ENCODE measurements at places on chromosomes 3 and 15.

- no peak for DNase-seq
Observed at GRCh38 chr3:61092870-61093269, 158.4 kb downstream of the FHIT start.

DNA sequence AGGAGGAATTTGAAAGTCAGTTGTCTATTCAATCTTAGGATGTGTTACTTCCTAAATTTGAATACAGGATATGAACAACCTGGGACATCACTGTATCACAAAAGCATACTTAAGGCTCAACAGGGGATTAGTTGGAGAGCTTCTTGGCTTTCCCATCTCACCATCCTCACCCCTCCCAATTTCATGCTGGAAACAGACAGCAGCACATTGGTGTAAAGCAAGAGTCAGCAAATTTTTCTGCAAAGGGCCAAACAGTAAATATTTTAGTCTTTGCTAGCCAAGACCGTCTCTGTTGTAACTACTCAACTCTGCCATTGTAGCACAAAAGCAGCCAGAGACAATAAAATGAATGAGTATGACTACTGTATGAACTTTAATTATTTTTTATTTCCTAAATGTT is 94.9 kb downstream of the ERC2 start:
- DNase-seq: no peak

- no peak for DNase-seq
Observed at GRCh38 chr3:184230603-184231528, 1.5 kb downstream of the VWA5B2 start.

- DNase-seq: no peak
Observed at GRCh38 chr15:62099094-62099601, 32.4 kb downstream of the C2CD4A start.

DNA sequence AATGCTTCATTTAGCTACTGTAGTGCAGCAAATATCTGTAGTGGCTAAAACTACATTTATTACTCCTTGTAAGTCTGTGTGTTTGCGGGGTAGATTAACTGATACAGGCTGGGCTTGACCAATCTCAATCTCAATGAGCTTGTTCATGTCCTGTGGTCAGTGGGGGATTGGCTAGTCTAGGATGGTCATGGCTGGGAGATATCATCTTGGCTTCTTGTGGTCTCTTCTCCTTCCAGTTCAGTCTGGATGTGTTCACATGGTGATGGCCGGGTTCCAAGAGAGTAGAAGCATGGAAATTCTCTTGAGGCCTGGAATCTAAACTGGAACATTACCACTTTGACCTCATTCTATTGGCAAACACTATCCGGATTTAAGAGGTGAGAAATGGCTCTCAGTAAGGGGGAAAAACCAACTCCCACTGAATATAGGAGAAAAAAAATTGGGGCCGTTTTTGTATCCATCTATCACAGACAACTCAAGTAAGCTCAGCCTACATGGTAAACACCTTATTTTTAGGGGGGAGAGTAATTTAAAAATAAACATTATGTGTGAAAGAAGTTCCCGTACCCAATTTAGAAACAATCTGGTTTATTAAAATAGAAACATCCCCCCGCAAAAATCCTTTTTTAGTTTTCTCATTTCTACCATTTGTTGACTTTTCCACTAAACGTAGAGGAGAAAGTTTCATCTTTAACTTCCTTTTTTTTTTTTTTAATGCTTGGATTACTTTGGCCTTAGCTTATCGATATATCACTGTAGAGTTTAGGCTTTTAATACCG is 284.9 kb upstream of the TBC1D5 start:
- DNase-seq: no peak

DNA sequence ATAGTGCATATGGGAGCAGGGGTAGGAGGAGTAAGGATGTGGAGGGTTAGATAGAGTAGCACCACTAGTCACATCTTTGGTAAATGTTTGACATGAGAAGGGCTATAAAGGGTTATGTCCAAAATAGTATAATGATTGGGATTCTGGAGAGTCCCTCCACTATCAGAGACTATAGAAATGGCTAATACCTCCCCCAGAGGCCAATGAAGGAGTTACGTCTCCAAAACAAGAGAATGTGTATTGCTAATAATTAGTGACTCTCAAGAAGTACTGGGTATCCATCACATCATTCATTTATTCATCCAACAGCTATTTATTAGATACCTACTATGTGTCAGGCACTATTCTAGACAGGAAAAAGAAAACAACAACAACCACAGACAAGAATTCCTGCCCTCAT is 203.7 kb upstream of the UMPS start:
- no peak for DNase-seq

DNA sequence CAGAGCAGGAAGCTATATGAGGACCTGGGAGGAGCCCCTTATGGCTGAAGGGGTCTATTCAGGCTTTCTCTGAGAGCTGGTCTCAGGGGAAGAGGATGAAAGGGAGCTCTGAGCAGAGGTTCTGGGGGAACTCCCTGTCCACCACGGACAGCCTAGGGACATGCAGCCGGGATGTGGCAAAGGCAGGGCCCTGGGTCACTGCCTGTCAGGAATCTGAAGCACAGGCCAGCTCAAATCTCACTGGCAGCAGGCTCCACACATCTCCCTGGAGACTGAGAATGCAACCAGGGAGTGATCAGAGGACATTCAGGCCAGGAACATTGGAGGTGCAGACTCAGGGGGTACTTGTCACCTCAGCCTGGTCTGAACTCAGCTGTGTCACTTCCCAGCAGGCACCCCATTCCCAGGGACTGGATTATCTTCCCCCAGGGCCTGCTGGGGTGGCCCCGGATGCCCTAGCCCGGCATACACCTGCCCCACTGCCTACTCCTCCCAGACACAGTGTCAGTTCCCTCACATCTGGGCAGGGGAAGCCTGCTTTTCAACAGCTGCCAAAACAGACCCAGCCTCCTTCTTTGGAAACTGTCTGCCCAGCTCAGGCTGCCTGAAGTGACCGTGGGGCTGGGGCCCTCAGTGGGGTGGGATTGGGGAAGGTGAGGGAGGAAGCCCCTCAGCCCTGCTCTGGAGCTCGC is 18.3 kb upstream of the SEMA3F start:
- no peak for DNase-seq

GRCh38 chr3:71532639-71533395 is 50.7 kb downstream of the FOXP1 start:
- no peak for DNase-seq

DNA sequence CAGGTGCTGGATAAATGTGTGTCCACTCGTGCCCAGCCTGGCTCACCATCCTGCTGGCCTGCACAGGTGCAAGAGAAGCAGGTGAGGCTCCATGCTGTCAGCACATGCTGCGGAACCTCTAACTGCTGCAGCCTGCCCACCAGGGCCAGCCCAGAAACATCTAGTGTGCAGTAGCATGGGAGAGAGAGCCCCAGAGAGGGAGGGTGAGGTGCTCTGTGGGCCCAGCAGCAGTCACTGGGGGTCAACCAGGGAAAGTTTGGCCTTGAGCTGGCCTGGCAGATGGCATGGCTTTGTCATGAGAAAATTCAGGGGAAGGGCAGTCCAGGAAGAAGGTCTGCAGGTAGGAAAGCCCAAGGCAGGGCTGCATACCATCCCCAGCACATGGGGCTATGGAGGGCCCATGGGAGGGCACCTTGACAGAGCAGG is 18.2 kb upstream of the PRR23E start:
- DNase-seq: no peak

- no peak for DNase-seq
Observed at GRCh38 chr3:11699083-11699427, 55.3 kb upstream of the VGLL4 start.

DNA sequence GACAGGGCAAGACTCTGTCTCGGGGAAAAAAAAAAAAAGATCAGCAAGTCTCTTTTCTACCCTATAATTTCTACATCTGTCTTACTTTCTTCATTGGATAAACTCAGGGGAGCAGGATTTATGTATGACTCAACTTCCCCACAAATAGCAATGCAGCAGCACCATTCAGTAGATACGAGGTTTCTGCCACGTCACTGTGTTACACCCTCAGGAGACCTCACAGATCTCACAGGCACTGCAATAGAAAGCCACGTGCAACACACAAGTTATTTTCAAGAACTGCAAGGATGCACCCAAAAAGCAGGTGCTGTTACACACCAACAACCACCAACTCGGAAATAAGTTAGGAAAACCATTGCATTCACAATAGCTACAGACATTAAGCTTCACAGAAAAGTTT is 30.2 kb downstream of the TSPAN3 start:
- DNase-seq: no peak

- DNase-seq: no peak
Observed at GRCh38 chr3:61701011-61701410, 139.6 kb downstream of the PTPRG start.

GRCh38 chr3:116020495-116020894 is 397.2 kb downstream of the GAP43 start:
- DNase-seq: no peak

DNA sequence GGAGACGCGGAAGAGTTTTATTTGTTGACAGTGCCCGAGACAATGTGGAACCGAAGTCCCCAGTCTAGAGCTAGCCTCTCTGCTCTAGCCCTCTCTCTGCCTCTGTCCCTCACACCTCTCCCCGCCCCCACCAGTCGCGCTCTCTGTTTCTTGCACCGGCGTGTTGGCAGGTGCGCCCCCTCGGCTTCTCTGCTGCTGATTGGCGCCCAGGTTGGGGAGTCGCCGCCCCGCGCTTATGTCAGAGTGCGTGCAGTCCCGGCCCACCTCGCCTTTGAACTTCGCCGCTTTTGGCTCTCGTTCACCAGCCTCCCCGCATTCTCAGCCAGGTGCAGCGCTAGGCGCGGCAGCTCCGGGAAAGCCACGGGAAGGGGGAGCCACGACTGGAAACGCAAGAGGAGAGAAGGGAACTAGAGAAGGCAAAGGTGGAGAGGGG is at the start of gene SOX14:
TSS of gene SOX14 (plus strand) at position 315 of the 433 bp plus-strand sequence. CDS start 470 bp downstream, outside the sequence.
- DNase-seq: no peak

GRCh38 chr3:100865442-100865841 is 127.8 kb downstream of the ABI3BP start:
- DNase-seq: no peak

DNA sequence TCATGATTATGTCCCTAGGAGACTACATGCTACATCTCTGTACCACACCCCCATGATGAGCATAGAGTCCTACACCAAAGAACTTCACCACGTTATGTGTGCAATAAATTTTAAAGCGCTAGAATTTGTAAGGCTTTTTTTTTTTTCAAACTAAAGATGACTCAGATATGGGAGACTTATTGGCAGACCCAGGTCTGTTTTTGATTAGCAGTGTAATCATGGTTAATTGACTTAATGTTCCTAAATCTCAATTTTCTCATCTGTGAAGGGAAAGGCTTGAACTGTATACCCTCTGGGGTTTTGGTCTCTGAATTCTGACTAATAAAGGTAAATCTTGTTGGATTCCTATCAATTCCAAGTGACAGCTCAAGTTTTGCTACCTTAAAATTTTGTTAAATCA is 26.4 kb downstream of the ABI3BP start:
- DNase-seq: no peak

DNA sequence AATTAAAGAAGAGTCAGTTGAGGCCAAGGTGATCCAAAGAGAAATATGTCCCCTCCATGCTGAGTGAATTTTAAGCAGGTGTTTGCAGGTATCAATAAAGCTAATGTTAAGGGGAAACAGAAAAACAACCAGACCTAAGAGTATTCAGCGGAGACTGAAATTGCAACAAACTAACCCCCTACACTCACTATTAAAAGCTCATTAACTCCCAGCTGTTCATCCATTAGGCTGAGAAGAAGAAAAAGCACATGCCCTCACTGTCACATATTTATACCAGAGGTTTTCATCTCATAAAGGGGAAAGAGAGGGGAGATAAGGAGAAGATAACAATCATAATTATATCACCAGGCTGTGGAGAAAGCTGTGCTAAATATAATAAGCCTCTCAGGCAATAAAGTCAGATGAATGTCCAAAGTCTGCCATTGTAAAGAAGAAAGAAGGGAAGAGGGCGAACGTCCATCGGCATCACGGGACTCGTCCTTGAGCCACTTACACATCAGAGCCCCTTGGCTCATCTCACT is 145.2 kb downstream of the TAFA4 start:
- DNase-seq: no peak

GRCh38 chr3:130260918-130261317 is 84.6 kb upstream of the COL6A5 start:
- no peak for DNase-seq

DNA sequence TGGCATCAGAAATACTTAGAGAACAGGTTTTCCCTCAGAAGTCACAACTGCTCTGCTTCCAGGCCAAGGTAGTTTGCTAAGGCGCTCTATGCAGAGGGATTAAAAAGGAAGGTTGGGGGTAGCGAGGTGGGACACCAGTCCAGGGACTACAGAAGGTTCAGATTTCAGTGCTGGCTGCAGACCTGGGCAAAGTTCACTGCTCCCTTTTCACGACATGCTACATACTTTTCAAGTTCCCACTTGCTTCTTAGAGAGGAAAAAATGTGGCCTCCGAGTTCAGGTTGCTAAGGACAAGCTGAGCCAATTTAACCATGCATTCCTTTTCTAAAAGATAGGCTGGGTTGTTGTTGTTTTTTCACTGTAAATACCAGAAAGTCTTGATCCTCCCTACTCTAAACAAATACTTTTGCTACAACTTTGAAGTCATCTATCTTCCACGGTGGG is 158.6 kb upstream of the NR2F2 start:
- DNase-seq: no peak

DNA sequence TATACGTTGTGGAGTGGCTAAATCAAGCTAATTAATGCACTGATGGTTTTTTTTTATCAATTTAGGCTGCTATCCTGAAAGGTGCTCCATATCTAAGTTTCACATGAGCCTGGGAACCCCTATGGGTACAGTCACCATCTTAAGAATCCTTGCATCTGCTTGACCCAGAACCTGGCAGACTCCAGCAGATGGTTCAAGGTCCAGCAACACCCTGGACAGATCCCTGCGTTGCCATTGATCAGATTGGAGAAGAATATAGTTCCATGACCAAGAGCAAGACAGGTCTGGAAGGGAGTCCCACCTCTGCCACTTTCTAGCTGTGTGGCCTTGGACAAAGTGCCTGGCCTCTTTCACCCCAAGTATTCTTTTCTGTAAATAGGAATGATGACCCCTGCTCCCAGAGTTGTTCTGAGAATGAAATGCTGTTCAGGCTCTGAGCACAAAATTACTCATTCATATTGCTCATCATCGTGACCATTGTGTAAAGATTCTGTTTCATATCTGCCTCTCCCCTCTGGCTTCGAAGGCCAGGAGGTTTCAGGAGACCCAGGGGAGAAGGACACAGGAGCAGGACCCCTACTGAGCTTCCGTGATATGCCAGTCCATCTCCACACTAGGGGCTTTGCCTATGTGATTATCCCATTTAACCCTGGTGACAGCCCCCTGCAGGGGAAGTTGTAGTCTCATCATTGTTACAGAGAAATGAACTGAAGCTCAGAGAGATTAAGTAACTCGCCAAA is 30.0 kb upstream of the TSEN2 start:
- DNase-seq: no peak

GRCh38 chr3:64895991-64896895 is 208.4 kb upstream of the ADAMTS9 start:
- no peak for DNase-seq

DNA sequence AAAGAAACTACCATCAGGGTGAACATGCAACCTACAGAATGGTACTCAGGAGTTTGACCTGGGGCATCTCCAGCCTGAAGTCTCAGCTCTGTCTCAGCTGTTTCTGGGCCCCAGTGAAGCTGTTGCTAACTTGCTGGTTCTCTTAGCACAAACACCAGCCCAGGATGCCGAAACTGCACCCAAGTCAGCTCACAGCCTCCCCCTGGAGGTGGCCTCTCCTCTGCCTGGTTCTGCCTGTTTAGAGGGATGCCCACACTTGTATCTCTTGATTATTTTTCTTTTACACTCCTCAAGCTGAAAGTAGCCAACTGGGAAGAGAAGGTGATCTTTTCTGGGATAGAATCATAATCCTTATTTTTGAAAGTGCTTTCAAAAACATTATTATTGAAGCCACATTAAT is 289.0 kb upstream of the RASGRP1 start:
- no peak for DNase-seq

- DNase-seq: no peak
Observed at GRCh38 chr3:7978087-7978422, 523.6 kb upstream of the LMCD1 start.

- no peak for DNase-seq
Observed at GRCh38 chr3:130654091-130654490, 92.5 kb downstream of the PIK3R4 start.
